SHP77 (cell line): ENCODE measurements at places on chromosomes 13 and 19.

DNA sequence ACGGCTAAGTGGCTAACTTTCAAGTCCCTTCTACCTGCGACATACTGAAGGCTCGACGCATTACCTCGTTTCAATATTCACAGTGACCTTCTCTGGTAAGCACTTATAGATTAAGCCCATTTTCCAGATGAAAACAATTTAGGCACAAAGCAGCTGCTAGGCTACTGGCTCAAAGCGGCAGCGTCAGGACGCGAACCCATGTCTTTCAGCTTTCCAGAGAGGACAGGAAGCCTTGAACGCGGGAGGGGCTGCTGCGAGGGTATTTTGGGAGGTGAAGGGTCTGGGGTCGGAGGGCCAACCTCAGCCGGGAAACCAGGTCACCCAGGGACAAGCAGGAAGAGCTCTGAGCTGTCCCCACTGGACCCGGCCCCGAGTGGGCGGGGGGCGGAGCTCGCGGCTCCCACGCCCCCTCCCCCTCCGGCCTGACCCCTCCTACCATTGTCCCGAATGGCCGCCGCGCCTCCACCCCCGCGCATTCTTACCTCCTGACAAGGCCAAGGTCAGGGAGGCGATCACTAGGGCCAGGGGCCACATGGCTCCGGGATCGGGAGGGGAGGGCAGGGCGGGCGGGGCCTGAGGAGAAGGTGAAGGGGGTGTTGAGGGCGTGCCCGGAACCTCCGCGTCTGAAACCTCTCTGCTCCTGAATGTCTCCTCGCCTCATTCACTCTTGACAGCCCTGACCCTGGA lies at the start of gene KLK13:
KLK13 (minus strand) TSS at position 559 of the 687 bp plus-strand sequence; CDS start at position 534, 25 bp downstream.
- no peak for DNase-seq

- DNase-seq: no peak
Observed at GRCh38 chr13:114319441-114319913, 5.2 kb downstream of the CHAMP1 start.

DNA sequence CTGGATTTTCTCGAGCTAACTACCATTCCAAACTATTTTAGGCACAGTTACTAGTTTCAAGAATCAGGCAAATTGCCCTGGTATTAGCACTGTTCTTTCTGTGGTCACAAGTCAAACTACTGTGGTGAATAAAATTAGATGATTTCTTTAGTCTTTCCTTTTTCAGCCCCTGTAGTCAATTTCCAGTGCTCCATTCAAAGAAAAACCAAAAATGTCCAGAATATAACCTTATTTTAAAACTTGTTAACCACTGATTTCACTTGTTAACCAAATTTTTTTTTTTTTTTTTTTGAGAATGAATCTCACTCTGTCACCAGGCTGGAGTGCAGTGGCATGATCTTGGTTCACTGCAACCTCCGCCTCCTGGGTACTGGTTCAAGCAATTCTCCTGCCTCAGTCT lies 50.6 kb upstream of the USPL1 start:
- DNase-seq: no peak

DNA sequence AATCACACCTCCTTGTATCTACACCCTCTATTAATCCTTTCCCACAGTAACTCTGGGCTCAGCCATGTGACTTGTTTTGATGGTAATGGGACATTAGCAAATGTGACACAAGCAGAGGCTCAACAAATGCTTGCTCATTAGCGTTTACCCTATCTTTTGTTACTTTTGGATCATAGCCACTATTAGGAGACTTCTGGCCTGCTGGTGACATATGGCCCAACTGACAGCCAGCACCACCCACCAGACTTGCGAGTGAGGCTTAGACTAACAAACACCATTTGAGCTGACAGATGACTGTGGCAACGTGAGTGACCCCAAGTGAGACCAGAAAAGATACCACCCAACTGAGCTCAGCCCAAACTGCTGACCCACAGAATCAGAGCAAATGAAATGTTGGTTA lies 154.1 kb downstream of the OLFM4 start:
- no peak for DNase-seq
